Caki2 (cell line): ENCODE measurements at places on chromosomes 5 and 9. TPM values are rescaled to one million over a fixed set of nuclear protein-coding genes. Genes with fewer than 3 reads are reported as not detected.

Gene AP3B1
- total RNA-seq: 37.6 and 47.5 TPM in 2 replicates

Gene RFESD
- 0.55 and 1.1 TPM in 2 replicates for total RNA-seq

Gene IFT74
- total RNA-seq: 8.2 and 20.7 TPM in 2 replicates

Gene ENDOG
- 15.5 and 28.4 TPM in 2 replicates for total RNA-seq

Gene FAT2
- 0.27 and 0.84 TPM in 2 replicates for total RNA-seq

Gene NPR3
- total RNA-seq: 2.6 and 2.8 TPM in 2 replicates

Gene VLDLR
- total RNA-seq: 19.2 and 26.6 TPM in 2 replicates

Gene PCDHA1
- not detected in 2 replicates for total RNA-seq

Gene ANGPTL2
- total RNA-seq: 1.0 and 1.1 TPM in 2 replicates
